ENCODE measurements at places on chromosomes 12 and 14.
A peak's percentile ranks its signal among the peaks of the same experiment; 100 is the strongest.

DNA sequence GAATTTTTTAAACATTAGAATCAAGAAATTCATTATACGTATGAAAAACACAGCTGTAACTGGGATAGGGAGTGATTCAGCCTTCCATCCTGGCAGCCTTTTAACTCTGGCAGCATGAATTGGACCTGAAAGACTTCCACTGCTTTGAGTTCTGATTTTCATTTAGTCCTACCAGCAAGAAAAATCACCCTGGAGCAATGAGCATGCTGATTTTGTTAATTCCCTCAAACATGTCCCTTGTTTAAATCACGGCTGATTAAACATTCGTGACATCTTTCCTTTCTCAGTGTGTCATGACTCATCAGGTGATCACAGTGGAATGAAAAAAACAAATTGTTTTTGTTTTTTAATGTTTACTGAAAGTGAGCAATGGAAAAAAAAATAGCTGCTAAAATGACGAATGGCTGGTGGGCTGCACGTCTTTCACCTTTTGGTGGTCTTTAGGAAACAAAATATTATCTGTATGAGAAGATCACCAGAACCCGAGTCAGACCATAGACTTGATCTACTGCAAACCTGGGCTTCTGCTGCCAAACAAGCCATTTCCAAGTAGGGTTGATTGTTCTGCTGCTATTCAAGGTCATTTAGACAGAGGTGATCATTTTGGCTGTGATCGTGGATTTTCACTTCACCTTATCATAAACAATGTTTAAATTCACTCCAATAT, 67.0 kb upstream of the CAND1 start:
- no peak for DNase-seq

- no peak for DNase-seq
These were observed 154.7 kb downstream of the ADGRD1 start for GRCh38 chr12:131108177-131108955.

GRCh38 chr14:57274551-57274950, 5.8 kb downstream of the AP5M1 start:
- no peak for DNase-seq

- DNase-seq = no peak
These were observed 55.5 kb upstream of the SRRM4 start for GRCh38 chr12:118925826-118926225.

- no peak for DNase-seq
These were observed 34.7 kb upstream of the VASH1 start for GRCh38 chr14:76726551-76726970.

DNA sequence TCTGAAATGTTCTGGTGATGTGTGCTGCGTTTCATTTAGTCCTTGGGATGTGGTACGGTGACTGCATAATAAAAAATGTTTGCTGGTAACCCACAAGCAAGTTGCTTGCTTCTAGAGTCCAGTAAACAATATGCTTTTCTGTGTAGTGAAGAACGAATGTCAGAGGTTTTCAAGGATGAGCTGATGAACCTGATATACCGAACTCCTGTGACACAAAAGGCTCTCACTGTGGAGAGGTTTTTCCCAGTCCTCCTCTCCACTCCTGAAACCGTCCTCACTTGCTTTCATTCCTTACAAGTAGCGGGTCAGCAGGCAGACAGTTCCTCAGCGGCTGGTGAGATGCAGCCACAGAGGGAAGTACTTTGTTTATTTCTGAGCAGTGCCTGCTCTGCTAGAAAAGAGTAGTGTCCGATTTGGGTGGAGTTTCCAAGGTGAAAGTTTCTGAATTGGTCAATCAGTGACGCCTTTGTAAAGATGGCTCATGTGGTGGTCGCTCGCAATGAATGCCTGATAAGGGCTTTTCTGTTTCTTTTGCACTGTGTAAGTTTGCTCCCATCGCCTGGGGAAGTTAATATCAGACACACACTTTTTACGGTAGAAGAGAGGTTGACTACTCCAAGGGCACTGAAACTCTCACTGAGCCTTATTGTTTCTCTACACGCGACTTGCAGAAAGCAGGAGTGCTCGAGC, 3.0 kb downstream of the ETV6 start:
- no peak for DNase-seq

DNA sequence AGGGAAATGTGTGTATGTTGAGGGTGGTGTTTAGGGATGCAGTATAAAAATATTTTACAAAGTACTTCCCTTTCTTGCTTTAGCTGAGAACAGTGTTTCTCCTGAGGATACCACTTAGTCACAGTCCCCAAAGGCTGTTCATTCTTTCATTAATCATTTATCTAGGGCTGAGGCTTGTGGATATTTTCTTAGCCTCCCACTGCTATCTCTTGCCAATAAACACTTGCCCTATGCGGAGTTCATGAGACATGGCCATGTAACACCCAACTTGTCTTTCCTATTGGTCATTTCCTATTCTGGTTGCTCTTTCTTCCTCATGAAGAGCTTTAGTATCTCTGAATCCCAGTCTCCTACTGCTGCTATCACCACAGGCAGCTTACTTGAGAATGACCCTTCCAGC, 75.1 kb downstream of the ETNK1 start:
- no peak for DNase-seq

DNA sequence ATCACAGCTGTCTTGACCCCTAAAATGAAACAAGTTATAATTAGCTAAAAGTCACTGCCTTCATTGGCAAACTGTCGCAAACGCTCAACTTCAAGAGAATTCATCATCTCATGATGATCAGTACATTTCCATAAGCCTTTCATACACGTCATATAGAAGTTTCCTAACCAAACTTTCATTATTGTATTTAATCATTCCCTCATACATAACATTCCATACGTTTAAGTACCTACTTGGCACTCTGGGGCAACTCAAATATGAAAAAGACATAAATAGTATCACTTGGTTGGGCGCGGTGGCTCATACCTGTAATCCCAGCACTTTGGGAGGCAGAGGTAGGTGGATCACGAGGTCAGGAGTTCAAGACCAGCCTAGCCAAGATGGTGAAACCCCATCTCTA, 12.4 kb upstream of the PPP2R5E start:
- no peak for DNase-seq

DNA sequence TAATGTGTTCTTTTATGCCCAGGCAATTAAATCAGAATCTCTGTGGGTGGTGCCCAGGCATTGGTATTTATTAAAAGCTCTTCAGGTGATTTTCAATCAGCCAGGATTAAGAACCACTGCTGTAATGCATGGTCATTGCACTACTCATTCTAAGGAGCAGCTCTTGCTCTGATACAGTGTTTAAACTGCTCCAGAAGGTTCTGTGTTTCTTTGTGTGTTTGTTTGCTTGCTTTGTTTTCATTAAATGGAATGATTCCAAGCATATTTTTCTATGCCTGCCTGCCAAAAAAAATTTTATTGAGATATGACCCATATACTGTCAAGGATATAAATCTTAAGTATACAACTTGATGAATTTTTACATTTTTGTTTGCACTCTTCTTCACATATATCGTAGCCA, 54.0 kb downstream of the KCNK13 start:
- DNase-seq = no peak

GRCh38 chr14:32438517-32438916, 109.4 kb downstream of the AKAP6 start:
- DNase-seq = no peak

DNA sequence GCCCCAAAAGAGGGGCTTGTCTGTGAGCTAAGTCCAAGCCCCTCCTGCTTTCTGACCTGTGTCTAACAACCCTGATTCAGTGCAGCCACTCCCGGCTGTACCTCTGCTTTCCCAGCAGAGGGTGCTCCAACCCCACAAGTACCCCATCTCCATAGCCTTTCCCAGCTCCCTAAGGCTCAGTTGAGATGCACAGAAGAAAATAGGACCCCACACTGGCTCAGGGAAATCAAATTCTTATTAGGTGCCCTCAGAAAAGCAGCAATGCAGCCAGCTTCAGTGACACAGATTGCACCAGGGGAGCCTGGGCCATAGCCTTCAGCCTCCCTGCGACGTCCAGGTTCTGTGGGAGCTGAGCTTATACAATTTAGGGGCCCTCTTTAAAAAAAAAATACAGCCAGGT, 49.9 kb downstream of the LRRC74A start:
- DNase-seq = peak; percentile 95

DNA sequence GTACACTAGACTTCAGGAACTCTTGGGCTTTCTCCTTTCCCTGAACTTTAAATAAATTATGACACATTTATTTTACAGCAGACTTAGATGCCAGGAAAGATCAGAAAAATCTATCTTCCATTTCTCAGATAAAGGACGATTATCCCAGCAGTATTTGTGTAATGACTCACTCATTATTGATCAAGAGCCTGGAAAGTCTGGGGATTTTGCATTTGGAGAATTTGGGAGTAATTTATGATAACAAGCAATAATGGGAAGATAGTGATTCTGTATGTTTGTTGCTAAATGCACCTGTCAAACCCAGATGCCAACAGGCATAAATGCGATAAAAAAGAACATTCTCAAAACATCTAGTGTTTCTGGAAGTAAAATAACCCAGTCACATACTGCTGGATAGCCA, 480.2 kb upstream of the ATP2B1 start:
- DNase-seq = no peak

- no peak for DNase-seq
These were observed 20.9 kb downstream of the MORN3 start for GRCh38 chr12:121648458-121649028.

- no peak for DNase-seq
These were observed 73.8 kb downstream of the SPRING1 start for GRCh38 chr12:116664085-116664484.

- no peak for DNase-seq
These were observed 639.4 kb upstream of the TBX3 start for GRCh38 chr12:115323223-115323905.

DNA sequence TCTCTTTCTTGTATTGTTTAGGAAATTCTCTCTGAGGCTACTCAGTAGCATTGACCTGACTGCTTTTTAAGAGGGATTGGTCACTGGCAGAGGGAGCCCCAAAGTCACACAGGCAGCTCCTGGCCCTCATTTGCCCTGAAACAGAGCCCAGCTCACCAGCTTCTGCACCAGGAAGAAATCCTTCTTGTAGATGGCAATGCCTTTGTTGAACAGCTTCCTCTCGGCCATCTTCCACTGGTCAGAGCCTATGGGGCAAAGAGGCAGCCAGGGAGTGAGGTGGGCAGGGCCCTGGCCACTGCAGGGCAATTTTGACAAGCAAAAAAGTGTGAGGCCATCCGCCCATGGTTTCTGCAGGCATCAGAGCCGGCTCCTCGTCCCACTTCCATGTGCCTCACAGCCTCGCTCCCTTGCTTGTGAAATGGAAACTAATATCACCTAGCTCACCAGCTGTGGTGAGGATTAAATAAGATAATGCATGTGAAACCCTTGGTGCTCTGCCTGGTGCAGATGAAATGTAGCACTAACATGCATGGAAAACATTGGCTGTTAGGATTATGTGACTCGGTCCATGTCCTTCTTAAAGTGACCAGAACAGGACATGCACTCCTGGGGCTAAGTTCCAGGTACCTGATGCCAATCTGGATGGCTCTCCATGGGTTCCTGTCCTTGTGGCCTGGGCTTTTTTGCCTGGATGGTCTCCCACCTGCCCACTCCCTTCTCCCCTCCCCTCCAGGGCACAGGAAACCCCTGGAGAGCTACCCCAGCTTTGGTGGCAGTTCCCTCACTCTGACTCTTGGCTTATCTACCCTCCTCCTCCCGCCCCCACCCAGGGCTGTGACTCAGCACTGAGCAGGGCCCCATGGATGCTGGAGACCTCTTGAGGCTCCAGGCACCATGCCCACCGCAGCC, 11.2 kb upstream of the PNMA1 start:
- DNase-seq = no peak

- DNase-seq = no peak
These were observed 173.4 kb upstream of the NTF3 start for GRCh38 chr12:5258498-5258897.

- no peak for DNase-seq
These were observed 46.5 kb upstream of the KCNMB4 start for GRCh38 chr12:70319605-70320004.

DNA sequence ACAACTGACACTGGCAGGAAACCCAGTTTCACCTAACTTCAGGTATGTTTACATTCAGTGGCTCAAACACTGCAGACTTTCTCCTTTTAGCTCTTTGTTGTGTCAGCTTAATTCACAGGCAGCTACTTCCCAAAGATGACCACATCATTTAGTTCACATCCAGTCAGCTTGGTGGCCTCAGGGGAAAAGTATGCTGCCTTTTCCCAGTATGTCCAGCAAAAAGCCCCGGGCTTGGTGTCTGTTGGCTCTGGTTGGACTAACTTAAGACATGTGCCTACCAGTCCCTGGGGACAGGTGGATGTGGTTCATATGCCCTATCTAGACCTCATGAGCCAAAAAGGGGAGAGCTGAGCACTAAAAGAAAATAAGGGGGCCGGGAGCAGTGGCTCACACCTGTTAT, 56.4 kb downstream of the GOLGA5 start:
- no peak for DNase-seq

GRCh38 chr12:96098631-96099030, 63.2 kb upstream of the LTA4H start:
- DNase-seq = no peak

- DNase-seq = no peak
These were observed 104.4 kb downstream of the FGD4 start for GRCh38 chr12:32503730-32504129.

GRCh38 chr12:127619869-127620734, 646.9 kb upstream of the TMEM132C start:
- DNase-seq = no peak

DNA sequence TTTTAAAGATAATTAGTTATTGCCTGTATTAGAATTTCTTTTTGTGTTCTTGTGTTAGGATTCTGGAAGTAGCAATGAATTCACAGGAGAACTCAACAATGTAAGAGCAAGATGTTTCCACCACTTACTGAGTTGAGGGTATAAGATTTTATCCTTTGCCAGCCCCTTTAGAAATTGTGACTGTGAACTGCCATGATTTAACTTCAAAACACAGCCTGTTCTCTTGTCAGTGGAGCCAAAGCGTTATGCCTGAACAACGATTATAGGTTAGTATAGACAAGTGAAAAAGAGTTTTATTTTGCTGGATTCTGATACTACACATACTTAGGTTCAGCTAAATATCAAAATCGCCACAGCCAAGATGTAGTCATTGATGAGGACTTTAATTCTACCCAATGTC, 101.6 kb downstream of the CRADD start:
- DNase-seq = no peak

DNA sequence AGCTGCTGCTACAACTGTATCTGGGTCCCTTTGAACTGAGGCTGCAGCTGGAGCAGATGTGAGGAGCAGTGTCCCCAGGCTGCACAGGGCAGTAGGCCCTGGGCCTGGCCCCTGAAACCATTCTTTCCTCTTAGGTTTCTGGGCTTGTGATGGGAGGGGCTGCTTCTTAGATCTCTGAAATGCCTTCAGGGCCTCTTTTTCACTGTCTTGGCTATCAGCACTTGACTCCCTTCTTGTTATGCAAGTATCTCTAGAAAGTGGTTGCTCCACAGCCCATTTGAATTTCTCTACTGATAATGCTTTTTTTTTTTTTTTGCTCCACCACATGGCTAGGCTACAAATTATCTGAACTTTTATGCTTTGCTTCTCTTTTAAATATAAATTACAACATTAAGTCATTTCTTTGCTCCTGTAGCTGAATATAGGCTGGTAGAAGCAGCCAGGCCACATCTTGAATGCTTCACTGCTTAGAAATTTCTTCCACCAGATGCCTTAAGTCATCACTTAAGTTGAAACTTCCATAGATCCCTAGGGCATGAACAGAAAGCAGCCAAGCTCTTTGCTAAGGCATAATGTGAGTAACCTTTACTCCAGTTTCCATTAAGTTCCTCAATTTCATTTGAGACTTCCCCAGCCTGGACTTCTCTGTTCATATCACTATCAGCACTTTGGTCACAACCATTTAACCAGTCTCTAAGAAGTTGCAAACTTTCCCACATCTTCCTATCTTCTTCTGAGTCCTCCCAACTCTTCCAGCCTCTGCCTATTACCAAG, 41.1 kb downstream of the ACSM4 start:
- DNase-seq = no peak
